ENCODE measurements at places on chromosomes 3 and 15.

DNA sequence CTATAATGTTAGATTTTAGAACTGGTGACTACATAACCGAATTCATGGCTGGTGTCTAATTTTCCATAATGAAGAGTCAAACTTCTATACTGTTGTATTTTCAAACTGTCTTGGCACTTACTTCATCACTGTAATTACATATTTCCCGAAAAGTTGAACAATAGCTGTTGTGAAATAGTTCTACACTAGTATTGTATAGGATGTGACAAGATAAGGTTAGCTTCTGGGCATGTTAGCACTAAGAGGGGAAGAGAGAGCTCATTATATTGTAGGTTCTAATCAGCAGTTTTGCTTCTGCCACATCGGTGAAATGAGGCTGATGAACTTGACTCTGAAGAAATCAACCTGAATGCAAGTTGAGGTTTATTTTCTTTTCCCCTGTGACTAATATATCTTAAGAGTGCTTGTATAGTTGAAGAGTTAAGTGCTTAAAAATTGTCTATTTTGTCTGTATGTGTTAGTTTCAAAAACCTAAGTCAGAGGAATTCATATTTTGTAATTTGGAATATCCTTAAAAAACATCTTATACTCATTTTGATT lies 8.9 kb downstream of the GYG1 start:
- DNase-seq: no peak

- DNase-seq: no peak
These were observed 112.4 kb upstream of the NEDD4 start for GRCh38 chr15:56105855-56106254.

GRCh38 chr3:152083135-152083534 lies 185.6 kb upstream of the MBNL1 start:
- no peak for DNase-seq

DNA sequence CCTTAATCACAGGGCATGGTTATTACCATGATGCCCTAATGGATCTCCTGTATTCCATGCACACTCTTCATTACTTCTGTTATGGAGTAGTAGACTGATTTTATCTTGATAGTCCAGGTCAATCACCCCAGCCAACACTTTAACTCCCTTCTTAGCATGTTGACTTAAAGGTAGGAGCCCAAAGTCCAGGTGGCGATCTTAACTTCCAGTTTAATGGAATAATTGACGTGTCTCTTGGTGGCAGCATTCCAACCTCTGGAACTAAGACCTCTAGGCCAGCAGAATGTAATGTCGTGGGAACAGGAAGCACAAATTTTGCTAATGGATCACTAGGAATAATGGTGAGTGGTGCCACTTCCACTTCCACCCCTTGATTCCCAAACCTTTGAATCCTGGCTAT lies 687.2 kb upstream of the SGO1 start:
- DNase-seq: no peak

DNA sequence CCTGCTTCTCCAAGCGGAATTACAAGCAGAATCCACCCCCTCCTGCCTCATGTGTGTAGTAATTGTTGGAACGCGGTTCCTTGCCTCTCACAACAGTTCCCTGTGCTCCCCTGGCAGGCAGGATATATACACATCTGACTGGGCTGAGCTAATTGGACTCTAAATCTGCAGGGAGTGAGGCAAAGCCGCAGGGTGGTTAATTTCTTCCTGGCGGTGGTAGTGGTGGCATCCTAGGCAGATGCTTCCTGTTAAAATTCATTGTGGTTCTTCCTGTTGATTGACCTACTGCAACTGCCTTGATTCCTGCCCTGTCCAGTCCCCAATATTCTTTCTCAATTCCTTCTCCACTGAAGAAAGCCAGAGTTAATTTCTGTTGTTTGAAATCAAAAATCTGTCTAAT lies 202.9 kb upstream of the PROK2 start:
- no peak for DNase-seq

GRCh38 chr3:196057760-196058331 lies 24.0 kb downstream of the TFRC start:
- DNase-seq: no peak

- DNase-seq: no peak
These were observed 168.6 kb downstream of the LSAMP start for GRCh38 chr3:116276675-116277074.

DNA sequence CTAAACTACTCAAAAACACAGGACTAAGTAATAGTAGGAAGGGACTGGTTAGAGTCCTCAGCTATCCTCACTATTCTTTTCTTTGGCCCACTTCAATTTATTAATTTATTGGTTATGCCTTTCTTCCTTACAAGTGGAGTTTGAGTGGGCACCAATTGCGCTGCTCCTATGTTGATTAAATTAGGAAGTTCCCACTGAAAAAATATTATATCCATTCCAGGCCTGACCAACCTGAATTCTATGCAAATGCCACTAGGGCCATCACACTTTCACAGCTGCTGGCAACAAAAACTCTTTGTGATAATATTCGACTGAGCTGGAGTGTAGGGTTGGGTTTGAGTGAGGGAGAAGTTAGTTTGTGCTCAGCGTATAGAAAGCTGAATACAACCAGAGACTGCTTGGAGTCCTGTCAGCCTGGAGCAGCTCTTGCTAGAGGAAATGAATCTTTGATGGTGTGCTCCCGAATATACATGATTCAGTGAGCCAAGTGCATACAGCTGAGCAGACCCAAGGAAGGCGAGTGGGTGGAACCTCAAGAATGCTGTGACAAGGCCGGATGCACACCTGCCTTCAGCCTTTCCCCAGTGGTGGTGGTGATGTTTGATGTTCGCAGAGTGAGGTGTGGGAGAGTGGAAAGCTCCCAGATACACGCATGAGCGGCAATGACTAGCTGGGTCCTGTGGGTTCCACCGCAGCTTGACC lies 1.5 kb downstream of the ARHGEF3 start:
- no peak for DNase-seq

DNA sequence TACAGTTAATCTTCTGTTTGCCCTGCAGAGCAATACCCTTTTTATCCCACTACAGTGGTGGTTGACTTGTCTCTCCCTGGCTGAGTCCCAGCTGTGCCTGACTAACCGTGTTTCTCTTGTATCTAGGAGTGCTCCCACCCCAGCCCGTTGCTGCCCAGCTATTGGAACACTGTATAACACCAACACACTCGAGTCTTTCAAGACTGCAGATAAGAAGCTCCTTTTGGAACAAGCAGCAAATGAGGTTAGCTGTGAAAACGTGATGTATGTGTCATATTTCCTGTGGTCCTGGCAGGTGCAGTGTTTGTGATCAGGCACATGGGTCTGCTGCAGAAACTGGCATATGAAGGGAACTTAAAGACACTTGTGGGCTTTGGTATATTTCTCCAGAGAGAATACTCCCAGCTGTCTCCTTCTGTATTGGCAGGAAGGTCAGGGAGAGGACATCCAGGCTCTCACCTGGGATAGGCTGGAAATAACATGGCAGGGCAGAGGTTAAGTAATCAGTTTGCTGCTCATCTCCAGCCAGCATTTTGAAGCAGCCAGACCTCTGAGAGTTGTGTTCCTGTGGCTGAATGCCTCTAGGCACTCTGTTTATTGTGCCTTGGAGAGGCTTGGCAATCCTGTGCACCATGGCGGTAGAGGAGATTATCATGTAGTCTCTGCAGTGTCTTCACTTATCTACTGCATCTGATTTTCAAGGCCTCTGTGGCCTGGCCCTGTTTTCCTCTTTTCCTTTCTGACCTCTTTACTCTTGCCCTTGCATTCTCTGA lies 34.8 kb downstream of the ATG7 start:
- peak; percentile 6 for DNase-seq

DNA sequence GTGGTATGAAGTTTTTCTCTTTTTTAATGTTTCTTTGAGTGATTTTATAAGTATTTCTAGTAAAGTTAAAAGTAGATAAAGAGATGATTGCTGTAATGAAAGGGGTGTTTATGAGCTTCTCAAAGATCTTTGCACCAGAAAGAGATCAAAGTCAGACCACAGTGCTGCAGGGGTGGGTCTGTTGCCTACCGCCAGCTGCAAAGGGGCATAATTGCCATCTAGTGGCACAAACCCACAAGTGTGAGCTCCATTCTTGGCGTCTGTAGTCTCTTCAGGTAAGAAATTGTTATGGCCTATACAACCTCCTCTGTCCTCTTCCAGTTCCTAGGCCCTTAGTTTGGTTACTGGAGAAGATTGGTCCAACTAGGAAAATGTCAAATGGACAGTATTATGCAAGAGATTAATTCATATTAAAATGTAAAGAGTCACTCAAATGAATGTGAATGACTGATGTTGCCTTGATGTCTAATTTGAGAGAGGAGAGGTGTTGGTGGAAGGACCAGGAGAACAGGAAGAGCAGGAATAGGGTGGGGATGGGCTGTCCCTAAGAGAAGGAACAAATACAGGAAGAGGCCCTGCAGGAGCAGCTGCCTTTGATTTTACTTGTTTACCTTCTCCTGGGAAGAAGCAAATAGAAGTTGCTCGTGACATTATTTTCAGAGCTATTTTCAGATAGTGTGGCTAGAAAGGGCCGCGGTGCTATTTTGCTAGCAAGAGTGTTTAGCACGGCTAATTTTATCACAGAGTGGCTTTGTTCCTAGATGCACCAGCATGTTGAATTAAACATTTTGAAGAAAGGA lies 53.0 kb upstream of the GSK3B start:
- DNase-seq: no peak

GRCh38 chr3:177221744-177222143 lies 24.5 kb upstream of the TBL1XR1 start:
- no peak for DNase-seq

- no peak for DNase-seq
These were observed 25.5 kb downstream of the GLDN start for GRCh38 chr15:51366920-51367319.

DNA sequence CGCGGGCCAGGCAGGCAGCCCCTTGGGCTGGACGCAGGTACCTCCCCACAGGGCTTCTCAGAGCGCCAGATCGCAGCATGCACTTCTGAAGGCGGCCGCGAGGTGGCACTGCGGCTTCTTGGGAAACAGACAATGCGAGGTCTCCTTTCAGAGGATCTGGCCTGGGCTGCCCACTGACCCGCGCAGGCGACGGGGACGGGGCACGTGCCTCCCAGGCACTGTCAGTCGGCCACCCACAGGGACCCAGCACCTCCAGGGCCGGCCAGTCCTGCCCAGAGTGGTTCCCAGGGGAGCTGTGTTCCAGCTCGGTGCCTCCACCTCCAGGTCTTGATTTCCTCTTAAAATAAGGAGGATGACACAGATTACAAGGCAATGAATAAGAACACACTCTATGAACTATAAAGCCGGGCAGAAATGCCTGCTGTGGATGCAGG lies 24.4 kb upstream of the TXNRD3 start:
- DNase-seq: peak; percentile 56

GRCh38 chr15:55586808-55587207 lies 1.3 kb downstream of the PYGO1 start:
- no peak for DNase-seq

DNA sequence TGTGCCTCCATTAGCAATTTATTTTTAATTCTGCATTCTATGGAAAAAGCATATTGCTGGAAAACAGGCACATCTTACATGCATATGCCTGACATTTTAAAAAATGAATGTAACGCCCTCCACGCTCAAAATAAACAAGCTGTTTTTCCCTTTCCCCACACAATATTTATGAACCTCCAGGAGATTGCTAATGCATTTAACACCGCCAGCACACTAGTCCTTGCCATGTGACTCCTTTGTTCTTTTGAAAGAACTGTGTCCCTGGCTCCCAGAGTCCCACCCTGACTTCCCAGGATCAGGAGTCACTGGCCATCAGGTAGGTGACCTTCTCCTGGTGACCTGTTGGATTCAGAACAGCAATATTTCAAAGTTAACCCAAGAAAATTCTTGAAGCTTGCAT lies 571.2 kb upstream of the CFAP20DC start:
- no peak for DNase-seq

DNA sequence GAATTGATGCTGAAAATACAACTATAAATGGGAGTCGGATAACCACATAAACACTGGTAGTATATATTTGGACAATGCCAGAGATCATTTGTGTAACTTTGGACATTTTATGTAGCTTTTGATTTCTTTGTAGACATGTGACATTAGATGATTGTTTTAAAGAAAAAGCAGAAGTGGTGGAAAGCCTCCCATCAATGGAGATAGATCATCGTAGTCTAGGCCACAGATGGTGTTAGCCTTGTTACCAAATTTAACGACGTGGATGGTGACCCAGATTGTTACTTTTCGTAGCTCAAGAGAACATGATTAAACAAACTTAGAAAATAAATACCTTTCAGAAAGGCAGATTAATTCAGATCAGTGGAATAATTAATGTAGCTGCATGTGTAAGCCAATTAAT lies 8.8 kb downstream of the CACNA1D start:
- no peak for DNase-seq

DNA sequence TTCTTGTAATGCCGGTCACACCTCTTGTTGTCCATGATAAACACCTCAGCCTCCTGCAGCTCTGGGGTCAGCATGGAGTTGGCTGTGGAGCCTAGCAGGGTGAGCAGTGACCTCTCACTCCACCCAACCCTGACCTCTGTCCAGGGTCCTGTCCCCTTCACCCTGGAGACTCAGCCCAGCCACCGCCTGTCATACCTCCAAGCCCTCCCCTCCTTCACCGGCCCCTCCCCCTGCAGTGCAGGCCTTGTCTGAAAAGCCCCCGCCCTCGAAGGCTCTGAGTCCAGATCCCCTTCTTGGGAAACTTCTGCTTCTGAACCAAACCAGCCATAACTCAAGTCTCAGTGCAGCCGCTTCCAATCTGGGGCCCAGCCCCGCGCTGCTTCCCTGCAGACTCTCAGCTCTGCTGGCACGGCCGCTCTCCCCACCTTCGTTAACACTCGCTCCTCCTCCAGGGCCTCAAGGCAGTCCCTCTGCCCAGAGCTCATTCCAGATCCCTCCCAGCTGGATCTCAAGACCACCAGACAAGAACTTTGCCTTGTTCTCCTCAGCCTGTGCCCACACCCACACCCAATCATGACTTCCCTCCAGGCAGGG lies 25.4 kb upstream of the PRSS50 start:
- DNase-seq: no peak

DNA sequence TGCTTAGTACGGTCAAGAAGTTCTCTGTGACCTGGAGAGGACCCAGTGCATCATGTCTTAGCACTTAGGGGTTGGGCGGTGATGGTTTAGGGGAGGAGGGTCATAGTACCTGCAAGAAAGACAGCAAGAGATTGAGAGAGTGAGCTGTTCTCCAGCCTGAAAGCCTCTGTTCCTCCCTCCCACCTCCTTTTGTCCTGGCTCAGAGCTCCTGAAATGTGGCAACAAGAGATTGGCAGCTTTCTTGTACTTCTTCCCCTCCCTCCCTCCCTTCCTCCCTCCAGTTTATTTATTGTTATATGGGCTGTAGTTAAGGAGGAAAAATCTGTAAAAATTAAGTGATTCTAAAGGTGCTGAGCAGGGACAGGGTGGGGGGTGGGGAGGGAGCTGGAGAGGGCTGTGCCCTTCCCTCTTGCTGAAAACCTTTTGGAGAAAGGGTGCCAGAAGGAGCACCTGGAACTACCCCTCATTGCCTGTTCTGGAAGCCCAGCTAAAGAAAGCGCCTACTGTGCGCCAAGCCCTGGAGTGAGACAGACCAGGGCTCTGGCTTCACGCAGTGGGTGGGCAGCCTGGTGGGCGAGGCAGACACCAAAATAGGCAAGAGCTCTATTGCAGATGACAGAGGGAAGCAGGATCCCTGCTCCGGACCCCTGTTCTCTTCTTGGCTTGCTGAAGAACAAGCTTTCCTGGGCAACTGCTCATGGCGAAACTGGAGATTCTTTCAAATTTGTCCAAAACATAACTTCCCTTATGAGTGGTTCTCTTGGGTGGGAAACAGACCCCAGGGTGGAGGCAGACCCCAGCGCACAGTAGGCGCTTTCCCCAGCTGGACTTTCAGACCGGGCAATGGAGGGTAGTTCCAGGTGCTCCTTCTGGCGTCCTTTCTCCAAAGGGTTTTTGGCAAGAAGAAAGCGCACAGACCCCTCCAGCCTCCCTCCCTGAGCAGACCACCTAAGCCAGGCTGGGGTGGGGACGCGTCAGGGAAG lies 35.6 kb downstream of the LINGO1 start:
- no peak for DNase-seq

- DNase-seq: no peak
These were observed 33.5 kb upstream of the CSPG5 start for GRCh38 chr3:47612178-47612577.

Data from stimulated activated CD8-positive, alpha-beta memory T cell treated with anti-CD3 and anti-CD28 coated beads, Interleukin-7, amount 100 ng/mL, for 1 hour (primary cell).